ENCODE measurements at places on chromosomes 6 and 20.

DNA sequence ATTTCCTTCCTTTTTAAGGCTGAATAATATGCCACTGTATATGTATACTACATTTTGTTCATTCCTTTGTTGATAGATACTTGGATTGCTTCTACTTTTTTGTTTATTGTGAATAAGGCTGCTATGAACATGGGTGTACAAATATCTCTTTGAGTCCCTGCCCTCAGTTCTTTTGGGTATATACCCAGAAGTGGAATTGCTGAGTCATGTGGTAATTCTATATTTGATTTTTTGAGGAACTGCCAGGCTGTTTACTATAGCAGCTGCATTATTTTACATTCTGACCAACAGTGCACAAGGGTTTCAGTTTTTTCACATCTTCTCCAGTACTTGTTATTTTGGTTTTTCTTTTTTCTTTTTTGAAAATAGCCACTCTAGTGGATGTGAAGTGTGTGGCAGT is 34.1 kb downstream of the CDS2 start:
- DNase-seq, result no peak

GRCh38 chr6:114008331-114008730 is 37.4 kb upstream of the HDAC2 start:
- no peak for DNase-seq

- no peak for DNase-seq
Measured at GRCh38 chr20:59787538-59787890, 145.9 kb downstream of the SYCP2 start.

DNA sequence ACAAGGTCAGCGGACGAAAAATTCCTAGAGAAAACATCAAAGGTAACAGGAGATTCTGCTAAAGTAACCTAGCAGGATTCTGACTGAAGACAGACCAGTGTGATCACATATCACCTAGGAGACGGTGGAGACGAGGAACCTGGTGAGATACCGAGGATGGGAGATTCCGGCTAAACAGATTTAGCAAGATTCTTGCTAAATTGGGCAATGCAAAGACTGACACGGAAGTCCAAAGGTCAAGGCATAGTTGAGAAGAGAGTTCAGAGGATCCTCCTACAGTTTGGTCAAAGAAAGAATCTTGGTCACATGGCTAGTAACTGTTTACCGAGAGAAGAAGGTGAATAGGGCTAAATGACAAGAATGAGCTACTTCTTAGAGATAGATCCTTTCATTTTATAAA is 61.1 kb downstream of the TMEM170B start:
- DNase-seq, result no peak

DNA sequence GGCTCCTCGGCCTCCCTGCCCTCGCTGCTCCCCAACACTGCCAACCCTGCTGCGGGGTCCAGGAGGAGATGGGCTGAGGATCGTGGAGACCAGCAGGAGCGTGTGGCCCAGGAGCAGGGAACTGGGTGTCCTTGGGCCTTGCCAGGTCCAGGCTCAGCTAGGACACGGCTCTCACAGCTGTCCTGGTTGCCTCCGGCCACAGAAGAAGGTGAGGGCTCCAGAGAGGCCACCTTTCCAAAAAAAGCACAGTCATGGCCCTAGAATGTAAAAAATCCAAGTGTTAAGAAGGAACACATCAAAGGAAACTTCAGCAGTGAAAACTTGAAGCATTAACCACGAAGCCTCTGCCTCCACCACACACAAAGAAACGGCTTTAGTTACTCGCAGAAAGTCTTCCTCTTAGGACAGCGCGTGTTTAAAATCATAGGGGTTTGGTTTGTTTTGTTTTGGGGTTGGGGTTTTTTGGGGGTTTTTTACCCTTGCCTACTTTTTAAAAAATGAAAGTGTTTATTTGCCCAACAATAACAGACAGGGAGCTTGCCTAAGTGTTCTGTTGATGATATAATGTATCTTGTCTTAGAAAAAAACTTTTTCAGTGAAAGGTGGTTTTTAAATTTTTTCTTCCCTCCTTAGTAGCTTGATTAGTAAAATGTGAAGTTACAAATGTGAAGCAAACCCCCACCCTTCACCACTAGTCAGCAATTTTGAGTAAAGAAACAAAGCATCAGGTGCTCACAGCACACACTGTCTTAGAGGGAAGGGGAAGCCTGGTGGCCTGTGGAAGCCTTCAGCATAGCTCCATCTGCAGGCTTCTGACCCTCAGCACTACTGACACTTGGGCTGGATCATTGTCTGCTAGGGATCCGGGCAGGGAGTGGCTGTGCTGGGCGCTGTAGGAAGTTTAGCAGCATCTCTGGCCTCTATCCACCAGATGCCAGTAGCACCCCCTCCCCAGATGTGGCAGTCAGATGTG is 60.0 kb downstream of the PTPN1 start:
- DNase-seq, result no peak

DNA sequence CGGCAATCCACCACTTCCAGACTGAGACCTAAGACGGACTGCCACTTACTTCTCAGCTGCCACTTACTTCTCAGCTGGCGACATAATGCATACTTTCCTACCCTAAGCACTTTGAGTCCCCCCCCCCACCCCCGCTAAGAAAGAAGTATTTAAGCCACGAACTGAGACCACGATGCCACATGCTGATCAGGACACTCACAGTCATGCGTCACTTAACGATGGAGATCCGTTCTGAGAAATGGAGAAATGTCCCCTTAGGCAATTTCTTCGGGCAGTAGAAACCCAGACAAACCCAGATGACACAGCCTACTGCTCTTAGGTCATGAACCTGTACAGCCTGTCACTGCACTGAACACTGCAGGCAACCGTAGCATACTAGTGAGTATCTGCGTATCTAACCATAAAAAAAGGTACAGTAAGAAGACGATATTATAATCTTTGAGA is 690 bp downstream of the IFNGR1 start:
- no peak for DNase-seq

DNA sequence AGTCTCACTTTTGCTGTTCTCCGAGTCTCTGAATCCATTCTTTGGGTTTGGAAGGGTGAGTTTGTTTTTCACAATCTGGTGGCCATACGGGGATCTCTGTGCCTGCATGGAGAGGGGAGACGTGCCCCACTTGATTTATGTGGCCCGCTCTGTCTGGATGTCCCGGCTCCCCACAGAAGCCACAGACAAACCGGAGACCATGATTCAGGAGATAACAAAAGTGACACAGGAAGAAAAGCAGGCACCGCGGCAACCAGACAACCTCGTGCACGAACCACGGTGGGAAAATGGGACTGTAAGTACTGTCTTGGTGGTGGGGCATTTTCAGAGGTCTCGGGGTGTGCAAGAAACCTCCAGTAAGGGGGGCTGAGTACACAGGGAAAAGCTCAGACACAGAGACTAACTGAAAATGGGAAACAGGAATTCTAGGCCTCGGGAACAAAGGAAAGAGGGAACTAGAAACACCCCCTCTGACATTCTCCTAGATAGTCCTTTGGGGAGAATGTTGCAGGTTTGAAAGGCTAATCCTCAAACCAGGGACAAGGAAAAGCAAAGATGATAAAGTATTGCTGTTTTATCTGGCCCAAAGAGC is 22.1 kb upstream of the ZNF318 start:
- DNase-seq, result no peak

DNA sequence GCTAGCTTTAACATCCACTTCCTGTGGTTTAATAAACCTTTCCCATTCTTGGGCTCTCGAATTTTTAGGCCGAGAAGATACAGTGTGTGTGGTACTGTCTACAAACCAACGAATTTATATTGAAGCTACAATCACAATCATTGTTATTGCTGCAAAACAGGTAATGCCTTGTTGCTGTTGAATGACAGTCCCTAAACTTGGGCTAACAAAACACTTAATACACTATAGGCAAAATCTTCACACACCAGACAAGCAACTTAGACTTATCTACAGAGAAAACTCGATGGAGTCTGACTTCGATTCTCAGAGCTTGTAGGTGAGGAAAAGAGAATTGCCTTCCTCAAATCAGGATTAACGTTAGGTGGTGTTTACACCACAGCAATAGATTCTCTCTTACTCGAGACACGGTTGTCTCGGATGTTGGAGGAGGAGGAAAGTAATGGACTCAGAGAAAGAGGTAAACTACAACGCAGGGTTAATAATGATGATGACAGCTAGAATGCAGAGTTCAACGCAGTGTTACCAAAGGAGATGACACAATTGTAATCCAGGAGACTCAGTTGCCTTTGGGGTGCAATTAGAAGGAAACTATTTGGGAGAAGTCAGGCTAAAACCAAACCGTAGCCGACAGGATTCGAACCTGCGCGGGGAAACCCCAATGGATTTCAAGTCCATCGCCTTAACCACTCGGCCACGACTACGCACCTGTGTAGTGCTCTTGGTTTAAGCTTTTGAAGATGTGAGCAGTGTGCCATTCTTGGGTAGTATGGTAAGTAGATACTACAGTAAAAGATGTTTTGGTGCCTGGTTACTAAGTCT is 32.5 kb upstream of the ZNF184 start:
- DNase-seq, result peak; percentile 22

GRCh38 chr6:159161839-159162238 is 7.4 kb upstream of the FNDC1 start:
- no peak for DNase-seq

DNA sequence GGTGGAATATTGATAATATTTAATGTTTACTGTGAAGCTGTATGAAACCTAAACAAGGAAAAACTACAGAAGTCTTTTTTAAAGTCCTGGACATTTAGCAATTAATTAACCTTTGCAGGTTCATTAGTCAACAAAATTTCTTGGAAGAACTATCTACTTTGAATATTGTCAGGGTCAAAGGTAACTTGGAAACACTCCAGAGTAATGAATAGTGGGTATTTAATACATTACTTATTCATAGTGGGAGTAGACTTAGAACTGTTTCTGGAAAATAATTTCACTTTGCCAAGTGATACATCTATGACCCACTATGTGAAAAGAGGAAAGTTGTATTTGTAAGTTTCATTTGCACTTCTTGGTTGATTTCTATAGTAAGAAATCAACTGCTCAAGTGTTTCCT is 319.1 kb downstream of the TFAP2B start:
- no peak for DNase-seq

DNA sequence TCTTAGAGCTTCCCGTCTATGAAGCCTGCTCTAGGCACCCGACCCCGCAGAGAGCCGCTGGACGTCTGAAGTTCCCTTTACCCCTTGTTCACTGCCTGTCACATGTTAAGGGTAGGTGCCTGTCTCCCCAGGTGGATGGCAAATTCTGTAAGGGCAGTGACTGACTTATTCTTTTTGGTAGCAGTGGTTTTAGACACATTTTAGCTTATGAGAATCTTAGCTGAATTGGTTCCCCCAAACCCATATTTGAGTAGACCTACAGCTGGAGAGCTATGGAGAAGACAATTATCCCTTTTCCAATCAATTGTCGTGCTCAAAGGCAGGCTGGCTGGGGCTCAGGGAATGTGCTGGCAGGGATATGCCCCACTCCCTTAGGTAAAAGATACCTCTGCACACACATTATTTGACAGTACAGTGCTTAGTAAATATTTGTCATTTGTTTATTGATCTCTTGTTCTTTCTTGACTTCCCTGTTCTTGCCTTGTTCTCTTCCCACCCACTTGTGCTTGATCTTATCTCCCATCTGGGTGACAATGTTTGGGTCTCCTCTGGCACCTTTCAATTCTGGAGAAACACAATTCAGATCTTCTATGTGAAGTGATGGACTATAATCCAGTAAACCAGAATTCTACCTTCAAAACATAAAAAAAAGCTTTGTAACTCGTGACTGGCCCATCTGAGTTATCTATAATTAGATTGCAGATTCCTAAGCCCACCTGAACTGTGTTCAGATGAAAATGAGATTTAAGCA is 114.3 kb upstream of the SLC2A12 start:
- no peak for DNase-seq

DNA sequence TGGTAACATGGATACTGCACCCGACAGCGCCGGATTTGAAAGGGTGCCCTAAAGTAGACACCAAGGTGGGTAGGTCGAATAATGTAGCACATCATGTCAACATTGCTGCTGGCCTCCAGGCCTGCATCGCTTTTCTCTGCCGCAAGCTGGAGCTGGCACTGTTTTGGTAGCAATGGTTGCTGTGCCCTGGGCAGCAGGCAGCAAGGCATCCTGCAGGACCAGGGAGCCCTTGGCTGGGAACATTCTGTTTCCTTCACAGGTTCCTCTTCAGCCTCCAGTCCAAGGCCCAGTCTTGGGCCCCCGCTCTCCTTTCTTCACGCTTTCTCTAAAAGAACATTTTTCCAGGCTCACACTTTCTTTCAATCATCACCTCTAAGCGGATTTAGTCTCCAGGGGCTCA is 365.8 kb upstream of the JARID2 start:
- DNase-seq, result no peak

GRCh38 chr6:31339210-31339609 is 17.8 kb downstream of the HLA-B start:
- no peak for DNase-seq

GRCh38 chr20:33130568-33131061 is 37.3 kb upstream of the BPIFA2 start:
- no peak for DNase-seq

- no peak for DNase-seq
Measured at GRCh38 chr20:6866741-6867140, 99.3 kb downstream of the BMP2 start.

DNA sequence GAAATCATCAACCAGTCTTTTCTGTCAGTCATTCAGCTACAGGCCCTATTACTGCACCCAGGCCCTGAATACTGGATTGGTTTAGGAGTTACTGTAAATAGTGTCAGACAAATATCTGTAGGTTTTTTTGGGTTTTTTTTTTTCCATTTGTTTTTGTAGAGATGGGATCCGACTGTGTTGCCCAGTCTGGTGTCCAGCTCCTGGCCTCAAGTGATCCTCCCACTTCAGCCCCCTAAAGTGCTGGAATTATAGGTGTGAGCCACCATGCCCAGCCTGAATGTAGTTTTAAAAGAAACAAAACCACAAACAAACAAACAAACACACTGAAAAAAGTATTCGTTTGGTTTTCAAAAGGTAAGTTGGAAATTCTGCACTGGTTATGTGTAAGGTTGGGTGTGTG is 39.6 kb downstream of the DZANK1 start:
- no peak for DNase-seq

- DNase-seq, result no peak
Measured at GRCh38 chr20:59578436-59579403, 25.6 kb upstream of the PHACTR3 start.

DNA sequence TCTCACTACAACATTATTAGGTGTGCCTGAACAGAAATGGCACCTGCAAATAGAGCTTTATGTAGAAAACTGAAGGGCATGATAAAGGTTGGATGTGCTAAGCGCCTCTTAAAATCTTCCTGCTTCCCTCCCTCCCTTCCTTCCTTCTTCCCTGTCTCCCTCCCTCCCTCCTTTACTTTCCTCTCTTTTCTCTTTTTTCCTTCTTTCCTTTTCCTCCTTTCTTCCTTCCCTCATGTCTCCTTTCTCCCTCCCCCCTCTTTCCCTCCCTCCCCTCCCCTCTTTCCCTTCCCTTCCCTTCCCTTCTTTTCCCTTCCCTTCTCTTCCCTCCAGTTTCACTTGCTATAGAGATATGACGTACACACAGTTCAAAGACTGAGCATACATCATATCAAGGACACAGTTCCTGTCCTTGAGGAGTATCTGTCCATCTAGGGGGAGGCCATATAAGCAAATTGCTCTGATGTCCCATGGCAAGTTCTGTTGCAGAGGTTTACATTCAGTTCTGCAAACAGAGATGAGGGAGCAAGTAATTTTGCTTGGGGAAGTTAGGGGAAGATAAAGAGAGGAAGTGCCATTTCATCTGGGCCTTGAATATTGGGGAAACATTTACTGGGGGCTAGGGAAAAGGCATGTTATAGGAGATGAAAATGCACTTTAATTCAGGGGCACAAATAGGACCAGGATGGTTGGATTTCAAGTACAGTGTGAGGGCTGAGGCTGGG is 79.0 kb upstream of the EEF1E1 start:
- DNase-seq, result no peak
